ENCODE measurements at places on chromosomes 7 and 10.

- no peak for DNase-seq
Observed at GRCh38 chr7:68334636-68335272, 1263.5 kb upstream of the AUTS2 start.

- no peak for DNase-seq
Observed at GRCh38 chr10:64750672-64751071, 1229.5 kb downstream of the REEP3 start.

GRCh38 chr7:118312966-118313365 lies 88.5 kb downstream of the ANKRD7 start:
- no peak for DNase-seq

DNA sequence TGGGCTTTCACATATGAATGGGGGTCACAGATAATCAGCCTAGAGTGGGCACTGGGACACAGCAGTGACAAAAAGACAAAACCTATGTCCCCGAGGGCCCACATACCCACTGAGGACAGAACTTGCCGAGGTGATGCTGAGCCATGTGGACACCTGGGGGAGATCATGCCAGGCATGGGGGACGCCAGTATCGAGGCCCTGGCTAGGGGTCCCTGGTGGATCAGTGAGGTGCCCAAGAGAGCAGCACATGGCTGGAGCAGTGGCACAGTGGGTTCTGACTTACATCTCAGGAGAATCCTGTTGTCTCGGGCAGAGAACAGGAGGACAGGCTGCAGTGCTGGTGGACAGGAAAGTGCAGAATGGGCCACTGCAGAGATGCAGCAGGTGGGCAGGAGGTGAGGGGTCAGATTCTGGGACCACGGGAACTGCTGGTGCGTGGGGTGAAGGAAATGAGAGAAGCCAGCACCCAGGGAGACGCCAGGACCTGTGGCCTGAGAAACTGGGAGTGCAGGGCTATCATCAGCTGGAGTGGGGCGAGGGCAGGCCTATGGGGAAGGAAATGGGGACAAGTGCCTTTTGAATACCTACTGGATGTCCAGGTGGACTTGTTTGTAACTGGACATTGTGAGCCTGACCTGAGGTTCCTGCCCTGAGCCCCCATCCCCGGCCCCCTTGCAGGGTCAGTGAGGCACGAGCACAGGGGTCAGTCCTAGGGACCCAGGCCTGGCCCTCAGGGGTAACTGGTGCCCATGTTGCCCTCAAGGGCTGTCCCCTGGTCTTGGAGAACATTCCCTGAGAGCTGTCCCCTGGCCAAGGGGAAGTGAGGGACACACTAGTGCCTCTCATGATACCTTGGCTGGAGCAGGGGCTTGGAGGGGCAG lies 91.2 kb upstream of the RET start:
- no peak for DNase-seq

GRCh38 chr10:6446711-6447110 lies 133.4 kb downstream of the PRKCQ start:
- no peak for DNase-seq

DNA sequence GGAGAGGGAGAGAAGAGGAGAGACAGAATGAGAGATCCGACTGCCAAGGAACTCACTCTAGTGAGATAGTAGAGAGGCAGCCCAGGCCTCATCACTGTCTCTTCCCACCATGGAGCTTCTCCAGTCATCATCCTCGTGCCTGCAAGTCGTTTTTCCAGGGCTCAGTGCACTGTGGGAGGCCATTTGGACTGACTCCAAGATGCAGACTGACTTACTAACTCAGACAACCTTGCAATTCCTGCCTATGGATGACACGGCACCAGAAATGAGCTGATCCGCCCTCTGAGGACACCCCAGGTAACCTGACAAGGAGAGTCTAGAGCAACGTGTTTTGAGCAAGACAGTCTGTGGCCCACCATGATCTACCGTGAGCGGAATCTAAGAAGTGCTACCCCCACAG lies 154.9 kb downstream of the GLI3 start:
- peak; percentile 90 for DNase-seq

- peak; percentile 49 for DNase-seq
Observed at GRCh38 chr7:120992965-120993494, 4.5 kb downstream of the CPED1 start.

DNA sequence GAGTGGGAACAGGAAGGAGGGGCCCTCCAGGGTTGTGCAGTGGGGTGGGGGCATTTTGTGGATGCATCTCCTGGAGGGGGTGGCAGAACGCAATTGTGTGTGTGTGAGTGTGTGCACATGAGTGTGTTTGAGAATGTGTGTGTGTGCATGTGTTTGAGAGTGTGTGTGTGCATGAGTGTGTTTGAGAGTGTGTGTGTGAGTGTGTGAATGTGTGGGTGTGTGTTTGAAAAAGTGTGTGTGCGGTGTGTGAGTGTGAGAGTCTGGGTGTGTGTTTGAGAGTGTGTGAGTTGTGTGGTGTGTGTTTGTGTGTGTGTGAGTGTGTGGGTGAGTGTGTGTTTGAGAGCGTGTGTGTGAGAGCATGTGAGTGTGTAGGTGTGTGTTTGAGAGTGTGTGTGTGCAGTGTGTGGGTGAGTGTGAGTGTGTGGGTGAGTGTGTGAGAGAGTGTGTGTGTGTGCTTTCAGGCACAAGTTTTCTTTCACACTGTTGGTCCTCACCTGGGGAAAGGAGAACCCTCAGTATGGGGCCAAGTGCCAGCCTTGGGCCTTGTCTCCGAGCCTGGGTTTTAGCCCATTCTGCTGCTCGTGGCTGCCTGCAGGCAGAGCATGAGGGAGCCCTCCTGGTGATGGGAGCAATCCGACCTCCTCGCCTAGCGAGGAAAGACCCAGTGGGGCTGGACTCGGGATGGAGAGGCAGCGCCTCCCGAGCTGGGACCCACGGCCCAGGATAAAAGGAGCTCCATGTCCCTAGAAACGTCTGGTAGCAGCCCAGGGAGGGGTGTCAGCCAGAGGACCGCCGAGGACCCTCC lies 35.6 kb downstream of the CDH23 start:
- DNase-seq, result no peak

DNA sequence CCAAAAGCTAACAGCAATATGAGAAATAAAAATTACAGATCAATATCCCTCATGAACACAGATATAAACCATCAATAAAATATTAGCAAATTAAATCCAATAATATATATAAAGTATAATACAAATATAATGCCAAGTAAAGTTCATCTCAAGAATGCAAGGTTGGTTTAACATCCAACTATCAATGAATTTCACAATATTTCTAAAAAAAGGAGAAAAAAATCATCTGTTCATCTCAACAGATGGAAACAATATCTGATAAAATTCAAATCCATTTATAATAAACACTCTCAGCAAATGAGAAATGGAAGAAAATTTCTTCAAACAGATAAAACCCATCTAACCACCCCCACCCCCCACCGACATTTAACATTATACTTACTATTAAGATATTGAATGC lies 86.9 kb downstream of the SIRT1 start:
- no peak for DNase-seq

DNA sequence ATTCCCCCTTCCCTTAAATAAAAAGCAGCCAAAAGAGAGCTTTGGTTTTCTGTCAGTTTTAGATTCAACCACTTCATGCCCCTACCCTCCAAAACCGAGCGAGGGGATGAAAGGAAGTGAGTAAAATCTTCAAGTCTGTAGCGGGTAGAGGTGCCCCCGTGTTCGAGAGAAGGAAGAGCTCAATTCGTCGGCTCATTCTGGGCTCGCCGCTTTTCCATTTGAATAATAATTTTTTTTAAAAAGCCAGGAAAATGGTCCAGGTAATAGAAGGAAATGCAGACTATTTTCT lies 436.2 kb upstream of the GALNT17 start:
- DNase-seq, result no peak

DNA sequence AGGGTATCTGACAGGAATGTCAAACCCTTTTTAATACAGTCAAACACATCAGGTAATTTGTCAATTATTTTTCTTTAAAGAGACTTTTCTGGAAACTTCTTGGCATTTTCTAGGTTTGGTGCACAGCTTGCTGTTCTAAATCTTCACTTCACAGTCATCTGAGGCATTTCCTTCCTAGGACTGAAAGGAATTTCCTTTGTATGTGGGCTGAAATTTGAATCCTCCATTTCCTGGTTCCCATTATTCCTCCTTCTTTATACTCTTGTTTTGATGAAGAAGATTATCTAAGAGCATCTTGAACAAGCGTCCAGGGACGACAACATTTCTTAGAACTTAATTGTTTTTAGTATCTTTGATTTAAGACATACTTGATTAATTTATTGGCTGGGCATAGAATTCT lies 24.9 kb downstream of the CALD1 start:
- peak; percentile 69 for DNase-seq

DNA sequence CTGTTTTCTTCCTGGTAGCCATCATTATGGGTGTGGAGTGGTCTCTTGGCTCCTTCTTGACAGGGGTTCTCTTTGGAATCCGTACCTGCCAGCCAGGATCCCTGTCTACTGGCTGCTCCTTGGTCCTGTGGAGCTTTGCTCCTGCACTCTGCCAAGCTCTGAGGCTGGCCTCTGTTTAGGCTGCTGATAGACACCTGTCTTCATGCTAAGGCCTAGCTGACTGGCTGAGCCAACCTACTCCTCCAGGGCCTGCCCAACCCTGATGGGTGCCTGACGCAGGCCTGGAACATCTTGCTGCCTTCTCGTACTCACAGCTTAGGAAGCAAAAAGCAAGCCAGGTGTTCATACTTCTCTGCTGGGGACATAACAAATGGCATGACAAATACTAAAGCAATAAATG lies 333.6 kb upstream of the ZNF32 start:
- DNase-seq, result no peak

DNA sequence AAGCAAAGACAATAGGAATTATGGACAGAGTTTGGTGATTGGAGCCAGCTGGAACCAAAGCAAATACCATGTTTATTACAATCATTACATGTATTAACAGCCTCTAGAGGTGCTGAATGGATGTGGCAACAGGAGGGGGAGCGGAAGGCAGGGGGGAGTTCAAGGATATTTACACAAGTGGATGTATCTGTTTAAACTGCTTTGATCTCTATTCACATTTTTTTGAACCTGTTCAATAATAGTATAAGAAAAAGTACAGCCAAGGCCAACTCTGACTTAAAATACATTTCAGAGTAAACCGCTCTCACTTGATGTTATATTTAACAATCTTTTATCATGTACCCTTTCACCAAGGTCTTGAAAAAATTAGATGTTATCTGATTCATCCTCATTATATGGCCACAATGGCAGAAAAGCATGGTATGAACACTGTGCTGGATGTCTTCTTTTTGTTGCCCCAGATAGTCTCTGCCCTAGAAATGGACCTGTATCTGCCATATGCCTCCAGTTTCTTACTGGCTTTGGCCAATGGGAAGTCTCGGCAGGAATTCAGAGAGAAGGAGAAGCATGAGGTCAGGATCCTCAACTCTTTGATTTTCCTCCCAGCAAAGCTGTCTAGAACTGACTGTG lies 88.2 kb upstream of the FAM133B start:
- no peak for DNase-seq

DNA sequence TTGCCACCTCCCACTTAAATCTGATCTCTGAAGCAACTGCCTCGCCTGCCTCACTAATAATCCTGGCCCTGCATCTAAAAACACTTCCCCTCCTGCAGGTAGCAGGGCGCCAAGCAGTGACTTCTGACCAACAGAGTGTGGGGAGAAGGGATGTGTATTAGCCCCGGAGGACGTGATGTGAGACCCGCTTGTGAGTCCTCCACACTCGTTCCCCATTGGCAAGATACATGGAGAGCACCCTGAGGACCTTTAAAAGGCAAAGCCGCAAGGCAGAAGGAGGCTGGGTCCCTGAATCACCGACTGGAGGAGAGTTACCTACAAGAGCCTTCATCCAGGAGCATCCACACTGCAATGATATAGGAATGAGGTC lies 6.1 kb upstream of the PILRA start:
- DNase-seq, result no peak

- no peak for DNase-seq
Observed at GRCh38 chr7:13044309-13044708, 356.9 kb downstream of the ARL4A start.

DNA sequence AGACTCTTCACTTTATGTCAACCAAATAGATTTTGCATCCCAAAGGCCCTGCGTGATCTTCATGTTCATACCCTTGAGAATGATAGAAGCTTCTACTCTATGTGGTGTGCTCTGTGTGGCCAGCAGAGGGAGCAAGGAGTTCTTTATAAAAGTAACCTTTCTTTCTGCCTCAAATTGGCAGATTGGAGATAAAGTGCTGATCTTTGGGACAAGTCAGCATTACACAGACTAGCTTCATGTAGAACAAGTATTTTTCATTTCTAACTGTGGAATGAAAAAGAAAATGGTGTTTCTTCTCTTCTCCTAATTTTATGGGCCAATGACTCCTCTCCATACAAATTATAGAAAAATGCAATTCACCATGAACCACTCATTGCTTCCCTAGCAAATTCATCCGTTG lies 1214.1 kb downstream of the SORCS1 start:
- peak; percentile 64 for DNase-seq
